Stimulated activated CD8-positive, alpha-beta memory T cell treated with anti-CD3 and anti-CD28 coated beads, Interleukin-4, amount 100 ng/mL, for 48 hours (primary cell): ENCODE measurements at places on chromosomes 7 and 10.
A peak's percentile ranks its signal among the peaks of the same experiment; 100 is the strongest.

DNA sequence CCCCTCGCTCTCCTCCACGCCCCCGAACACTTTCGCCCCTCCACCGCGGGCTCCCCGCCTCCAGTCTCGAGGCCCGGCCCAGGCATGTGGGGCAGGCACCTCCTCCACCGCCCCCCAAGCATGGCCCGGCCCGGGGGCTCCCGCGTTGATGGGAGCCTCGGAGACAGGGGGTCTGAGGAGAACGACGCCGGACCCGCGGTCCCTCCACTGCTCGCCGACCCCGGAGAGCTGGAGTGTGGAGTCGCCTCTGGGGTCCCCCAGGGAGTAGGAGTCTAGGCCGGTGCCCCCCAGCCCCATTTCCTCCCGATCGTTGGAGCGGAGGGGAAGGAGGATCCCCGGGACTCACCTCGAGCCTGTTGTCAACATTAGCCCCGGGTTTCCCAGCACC lies 206 bp downstream of the UPF2 start:
- peak; percentile 68 for DNase-seq

DNA sequence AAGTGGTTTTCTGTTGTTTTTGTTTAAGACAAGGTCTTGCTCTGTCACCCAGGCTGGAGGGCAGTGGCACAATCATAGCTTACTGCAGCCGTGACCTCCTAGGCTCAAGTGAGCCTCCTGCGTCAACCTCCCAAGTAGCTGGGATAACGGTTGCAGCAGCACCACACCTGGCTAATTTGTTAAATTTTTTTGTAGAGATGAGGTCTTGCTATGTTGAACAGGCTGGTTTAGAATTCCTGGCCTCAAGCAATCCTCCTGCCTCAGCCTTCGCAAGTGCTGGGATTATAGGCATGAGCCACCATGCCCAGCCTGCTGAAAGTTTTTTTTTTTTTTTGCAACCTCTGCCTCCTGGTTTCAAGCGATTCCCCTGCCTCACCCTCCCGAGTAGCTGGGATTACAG lies 31.1 kb downstream of the PROSER2 start:
- DNase-seq = no peak

DNA sequence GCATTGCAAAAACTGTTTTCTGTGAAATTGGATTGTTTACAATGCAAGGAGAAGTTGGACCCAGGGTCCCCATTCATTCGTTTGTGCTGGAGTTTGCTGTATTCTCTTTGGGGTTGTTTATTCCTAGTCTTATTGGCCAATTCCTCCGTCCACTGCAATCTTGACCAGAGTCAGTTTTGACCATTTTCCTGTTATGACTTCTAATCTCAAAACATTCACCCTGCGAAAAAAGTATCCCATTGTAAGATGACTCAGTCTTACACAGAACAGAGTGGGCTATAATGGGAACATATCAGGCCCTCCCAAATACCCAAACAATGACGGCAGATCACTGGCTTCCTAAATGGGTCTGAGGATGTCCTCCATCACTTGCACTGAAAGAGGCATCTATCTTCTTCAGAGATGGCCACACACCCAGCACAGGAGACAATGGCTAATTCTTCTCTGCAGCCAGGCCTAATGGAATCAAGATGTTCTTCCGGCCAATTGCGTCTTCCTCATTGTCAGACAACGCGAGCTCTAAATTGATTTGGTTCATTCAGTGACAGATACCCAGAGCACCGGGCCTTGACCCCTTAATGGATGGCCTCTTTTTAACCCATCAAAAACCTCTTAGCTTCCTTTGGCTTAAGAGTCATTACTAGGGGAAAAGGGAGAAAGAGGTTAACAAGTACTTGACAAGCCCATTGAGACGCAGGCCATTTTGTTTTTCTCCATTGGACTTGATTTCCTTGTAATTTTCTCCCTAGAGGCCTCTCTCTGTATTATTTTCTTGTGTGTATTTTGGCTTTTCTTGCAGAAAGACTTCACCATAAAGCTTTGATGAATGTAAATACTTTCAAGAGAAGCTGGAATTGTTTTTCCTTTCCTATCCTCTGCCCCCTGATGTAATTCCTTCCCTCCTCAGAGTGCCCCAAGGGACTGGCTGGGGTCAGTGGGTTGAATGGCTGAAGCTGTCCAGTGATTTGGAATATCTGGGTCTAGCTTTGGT lies 129.6 kb downstream of the PRPF18 start:
- no peak for DNase-seq

GRCh38 chr7:50827281-50827680 lies 44.6 kb upstream of the GRB10 start:
- DNase-seq = no peak

- DNase-seq = no peak
These were observed 10.5 kb downstream of the KAT6B start for GRCh38 chr10:74836877-74837276.

GRCh38 chr7:29189743-29190201 lies 4.8 kb upstream of the CHN2 start:
- peak; percentile 77 for DNase-seq
